ENCODE measurements at places on chromosomes 1 and 21. TPM values are rescaled to one million over a fixed set of nuclear protein-coding genes. Genes with fewer than 3 reads are reported as not detected.
A peak's percentile ranks its signal among the peaks of the same experiment; 100 is the strongest.

DNALI1 gene
- total RNA-seq: 0.72 TPM

DNA sequence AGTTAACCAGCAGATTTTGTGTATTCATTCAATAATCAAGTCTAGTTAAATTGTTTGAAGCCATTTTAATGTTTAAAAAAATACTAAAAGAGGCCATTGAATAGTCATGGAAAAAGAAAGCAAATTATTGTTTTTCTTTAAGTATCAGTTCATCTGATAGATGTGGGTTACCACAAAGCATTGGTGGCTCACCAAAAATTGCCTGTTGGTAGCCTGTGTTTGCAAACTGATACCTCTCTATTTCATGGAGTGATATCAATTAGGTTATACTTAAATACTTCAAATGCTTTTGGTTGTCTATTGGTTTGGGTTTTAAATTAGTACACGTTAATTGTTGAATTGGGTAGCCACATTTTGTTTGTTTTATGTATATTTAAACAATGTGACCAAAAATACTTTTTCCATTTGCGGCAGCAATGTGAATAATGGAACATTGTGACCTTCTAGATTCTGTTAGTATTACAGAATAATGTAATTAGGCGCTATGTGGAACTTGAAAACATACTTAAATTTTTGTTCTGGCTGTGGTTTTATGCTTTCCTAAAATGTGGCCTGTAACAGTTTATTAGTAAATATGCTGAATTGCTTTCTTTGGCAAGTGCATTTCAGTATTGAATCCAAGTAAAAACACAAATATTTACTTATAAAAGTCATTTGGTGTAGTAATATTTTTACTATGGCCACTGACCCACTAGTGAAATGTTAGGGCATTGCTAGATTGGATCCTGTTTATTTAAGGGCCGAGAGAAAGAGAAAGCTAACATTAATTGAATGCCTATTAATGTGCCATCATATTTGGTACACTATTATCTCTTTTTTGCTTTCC is 37.1 kb upstream of the NBL1 start:
- DNase-seq: no peak

GPR3 gene
- 1.7 TPM for total RNA-seq

GRCh38 chr1:50218344-50219120 is 109.8 kb downstream of the ELAVL4 start:
- DNase-seq: no peak

FCN3 gene
- not detected for total RNA-seq

TNN gene
- total RNA-seq: 0.07 TPM

KLHDC7A gene
- 16.3 TPM for total RNA-seq

- DNase-seq: no peak
Measured at GRCh38 chr1:223212441-223212840, 69.4 kb upstream of the TLR5 start.

DNA sequence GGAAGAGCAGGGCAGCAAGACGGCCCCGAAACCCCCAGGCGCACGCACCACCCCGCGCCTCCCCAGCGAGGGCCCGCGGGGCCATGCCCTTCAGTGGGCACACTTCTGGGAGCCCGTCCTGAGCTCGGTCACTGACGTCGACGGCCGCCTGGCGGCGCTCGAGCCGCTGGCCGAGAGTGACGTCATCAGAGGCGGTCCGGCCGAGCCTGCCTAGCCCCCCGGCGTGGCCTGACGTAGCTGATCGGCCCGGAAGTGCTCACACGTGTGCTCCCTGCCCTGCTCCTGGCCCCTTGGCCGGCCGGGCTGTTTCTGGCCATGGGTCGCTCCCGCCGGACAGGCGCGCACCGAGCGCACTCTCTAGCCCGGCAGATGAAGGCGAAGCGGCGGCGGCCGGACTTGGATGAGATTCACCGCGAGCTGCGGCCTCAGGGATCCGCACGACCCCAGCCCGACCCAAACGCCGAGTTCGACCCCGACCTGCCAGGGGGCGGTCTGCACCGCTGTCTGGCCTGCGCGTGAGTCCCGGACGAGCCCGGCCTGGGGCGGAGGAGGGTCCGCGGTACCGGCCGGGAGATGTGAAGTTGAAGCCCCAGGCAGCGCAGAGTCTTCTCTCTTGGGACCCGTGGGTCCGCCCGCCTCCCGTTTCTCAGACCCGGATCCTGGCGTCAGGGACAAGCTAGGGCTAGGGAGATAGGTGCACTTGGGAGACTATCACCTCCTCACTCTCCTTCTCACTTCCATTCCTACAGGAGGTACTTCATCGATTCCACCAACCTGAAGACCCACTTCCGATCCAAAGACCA is at the start of gene ZNF593:
Gene ZNF593, plus strand, starts transcription at position 240 of the 803 bp plus-strand sequence. Its CDS starts 76 bp downstream, at position 316.
- DNase-seq: peak; percentile 76

GRCh38 chr21:43757601-43758000 is 18.5 kb downstream of the CSTB start:
- DNase-seq: no peak

SPRR2F gene
- not detected for total RNA-seq

CRABP2 gene
- total RNA-seq: not detected

Data from Caki2 (cell line).